ENCODE measurements at places on chromosomes 4 and X. TPM values are rescaled to one million over a fixed set of nuclear protein-coding genes. Genes with fewer than 3 reads are reported as not detected.

DNA sequence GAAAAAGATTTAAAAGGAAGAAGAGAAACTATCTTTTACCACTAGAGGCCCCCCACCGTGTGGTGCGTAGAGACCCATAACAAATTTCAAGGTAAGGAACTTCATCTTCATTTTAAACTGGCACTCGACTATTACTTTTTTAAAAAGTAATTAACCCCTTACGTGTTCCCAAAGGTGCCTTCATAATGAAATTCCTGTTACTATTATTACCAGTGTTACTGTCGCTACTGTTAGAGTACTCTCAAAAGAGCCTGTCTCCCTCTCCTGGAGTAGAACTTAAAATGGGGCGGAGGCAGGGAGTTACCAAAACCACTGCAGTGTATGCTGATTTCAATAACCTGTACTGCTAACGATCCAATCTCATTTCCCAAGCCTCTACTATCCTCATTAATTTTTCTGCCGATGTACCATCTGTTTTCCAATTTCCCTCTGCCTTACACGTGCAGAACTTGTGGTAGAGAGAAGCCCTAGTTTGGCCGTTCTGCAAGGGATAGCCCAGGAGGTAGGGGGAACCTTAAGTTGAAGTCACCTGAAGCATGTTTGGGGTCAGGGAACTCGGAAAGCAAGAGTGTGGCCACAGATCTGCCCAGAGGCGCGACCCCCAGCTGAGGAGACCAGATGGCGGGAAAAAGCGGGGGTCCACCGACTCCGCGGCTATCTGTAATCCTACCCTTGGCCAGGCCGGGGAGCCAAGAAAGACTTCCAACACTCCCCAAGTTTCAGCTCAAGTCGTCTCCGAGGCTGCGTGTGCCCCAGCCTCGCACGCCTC, 720 bp upstream of the STK26 start:
- peak; percentile 18 for DNase-seq

DNA sequence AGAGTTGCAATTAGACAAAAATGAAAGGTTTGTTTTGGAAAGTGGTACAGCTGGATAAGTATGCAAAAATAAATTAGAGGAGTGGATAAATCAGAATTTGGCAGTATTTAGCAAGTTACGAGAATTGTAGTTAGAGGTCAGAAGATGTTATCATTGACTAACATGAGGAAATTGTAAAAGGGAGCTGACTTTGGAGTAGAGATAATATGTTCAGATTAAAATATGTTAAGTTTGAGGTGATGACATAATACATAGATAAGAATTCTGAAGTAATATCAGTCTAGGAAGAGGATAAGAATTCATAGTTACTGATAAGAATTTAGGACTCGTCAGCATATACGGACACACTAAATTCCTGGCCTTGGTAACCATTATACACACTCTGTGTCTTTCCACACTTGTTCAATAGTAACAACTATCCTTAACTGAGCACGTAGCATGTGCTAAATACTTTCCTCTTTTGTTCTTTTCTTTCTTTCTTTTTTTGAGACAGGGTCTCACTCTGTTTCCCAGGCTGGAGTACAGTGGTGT, 4.1 kb upstream of the EPGN start:
- no peak for DNase-seq

GRCh38 chrX:154121961-154122360, 22.1 kb upstream of the OPN1LW start:
- DNase-seq = no peak

GRCh38 chrX:144946666-144947065, 300.6 kb upstream of the SPANXN1 start:
- no peak for DNase-seq

DNA sequence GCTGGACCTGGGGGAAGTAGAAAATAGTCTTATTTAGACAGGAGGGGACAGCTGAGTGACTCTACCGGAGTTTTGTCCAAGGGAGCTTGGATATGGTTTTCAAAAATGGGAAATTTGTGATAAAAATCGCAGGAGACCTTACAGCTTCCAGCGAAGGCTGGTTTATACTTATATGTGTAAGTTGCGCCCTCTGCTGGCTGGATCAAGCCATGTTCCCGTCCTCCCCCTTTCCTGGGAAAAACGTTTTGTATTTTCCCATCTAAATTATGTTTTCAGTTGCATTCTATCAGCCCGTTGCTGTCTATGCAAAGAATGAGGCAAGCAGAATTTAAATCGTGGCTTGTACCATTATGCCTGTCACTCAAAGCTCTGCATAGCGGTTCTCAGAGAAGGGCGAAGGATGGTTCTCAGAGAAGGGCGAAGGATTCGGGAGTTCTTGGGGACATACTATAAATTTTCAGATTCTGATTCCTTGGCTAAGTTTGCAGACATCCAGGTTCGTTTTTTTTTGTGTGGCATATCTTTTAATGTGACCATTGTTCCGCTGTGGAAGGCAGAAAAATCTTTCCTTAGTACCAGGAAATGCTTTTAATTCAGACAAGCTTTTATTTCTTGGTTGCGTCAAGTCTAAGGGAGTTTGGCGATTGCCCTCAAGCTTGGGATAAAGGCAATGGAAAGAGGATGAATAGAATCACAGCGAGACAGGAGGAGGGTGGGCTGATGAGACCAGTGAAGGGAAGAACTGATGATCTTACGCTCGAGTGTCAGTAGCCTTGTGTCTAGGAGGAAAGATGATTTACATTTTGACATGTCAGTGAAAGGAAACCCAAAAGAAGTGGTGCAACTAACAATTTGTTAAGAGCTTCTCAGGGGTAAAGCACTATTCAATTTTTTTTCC, 128.5 kb upstream of the ARX start:
- peak; percentile 41 for DNase-seq

GRCh38 chr4:106967892-106968291, 68.2 kb downstream of the DKK2 start:
- DNase-seq = no peak

GRCh38 chr4:176565049-176565448, 227.7 kb downstream of the VEGFC start:
- peak; percentile 15 for DNase-seq

GRCh38 chrX:39065051-39065871, 264.0 kb downstream of the MID1IP1 start:
- no peak for DNase-seq

DNA sequence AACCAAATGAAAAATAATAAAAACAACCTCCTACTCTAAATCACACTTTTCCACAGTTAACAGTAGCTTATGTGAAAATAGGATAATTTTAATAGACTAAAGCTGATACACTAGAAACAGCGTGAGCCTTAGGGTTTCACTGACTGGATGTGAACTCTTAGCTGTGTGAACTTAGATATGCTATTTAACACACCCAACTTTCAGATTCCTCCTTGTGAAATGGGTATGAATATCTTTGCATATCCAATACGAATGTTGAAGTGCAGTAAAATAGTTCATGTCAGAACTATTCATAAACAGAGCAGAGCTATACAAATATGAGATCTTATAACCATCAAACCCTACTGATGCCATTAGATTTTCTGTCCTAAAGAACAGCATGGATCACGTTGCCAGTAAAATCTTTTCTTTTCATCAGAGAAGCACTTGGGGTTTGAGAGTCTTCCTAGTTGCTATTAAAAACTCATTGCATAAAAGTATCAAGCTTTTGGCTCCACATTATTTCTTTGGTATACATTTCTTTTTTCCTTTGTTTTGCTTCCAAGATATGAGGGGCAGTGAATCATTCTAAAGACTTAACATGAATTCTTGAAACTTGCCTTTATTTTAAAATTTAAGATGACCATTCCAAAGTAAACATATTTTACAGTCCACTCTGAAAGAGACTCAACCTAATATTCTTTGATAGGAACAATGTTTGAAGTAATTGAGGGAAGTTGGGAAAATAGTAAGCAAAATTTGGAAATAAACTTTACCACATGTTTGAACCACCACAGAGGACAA, 102.4 kb downstream of the CPE start:
- no peak for DNase-seq

DNAAF6 gene
- total RNA-seq = not detected

DNA sequence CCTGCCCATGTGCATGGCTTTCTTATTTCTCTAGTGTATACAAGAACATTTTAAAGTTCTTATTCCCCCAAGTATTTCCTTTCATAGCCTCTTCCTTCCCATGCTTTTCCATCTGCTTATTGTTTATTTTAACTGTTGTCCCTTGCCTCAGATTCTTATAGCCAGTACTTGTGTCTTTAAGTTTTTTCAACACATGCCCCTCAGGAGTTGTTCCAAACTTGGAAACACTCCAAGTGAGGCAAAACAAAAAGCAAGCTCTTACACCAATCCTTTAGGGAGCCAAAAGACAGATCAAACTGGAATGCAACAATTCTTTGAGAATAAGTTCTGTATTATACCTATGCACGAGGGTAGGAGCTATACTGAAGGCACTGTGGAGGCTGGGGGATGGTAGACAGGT, 222.0 kb upstream of the STK26 start:
- DNase-seq = no peak

BCLAF3 gene
- total RNA-seq = 5.1 TPM

DNA sequence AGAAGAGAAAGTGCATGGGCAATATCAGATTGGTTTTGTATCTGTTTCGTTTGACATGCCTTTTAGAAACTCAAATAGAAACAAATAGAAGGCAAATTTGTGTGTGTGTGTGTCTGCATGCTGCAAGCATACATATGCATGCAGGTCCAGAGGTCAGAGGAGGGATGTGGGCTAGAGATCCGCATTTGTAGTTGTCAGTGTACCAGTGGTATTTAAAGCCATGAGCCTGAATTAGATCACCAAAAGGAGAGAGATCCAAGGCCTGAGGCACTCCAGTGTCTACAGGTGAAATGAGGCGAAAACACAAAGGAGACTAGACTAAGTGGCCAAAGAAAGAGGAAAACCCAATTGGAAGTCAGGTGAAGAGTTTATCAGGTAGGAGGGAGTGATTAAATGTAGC, 106.7 kb downstream of the CORIN start:
- no peak for DNase-seq

GRCh38 chr4:83109480-83110222, 4.9 kb downstream of the PLAC8 start:
- DNase-seq = peak; percentile 54

- DNase-seq = peak; percentile 93
Observed at GRCh38 chr4:89056953-89057398, at the start of gene FAM13A. TSS of gene FAM13A (minus strand) at chr4:89057185. CDS start at chr4:89056964, 221 bp downstream.

GRCh38 chr4:25792200-25792791, 70.5 kb downstream of the SEL1L3 start:
- DNase-seq = peak; percentile 25

GRCh38 chr4:121100093-121100775, 27.9 kb upstream of the NDNF start:
- DNase-seq = no peak

P2RY10 gene
- not detected for total RNA-seq

SHROOM2 gene
- total RNA-seq = 0.98 TPM

CTAG2 gene
- 1.1 TPM for total RNA-seq

DNA sequence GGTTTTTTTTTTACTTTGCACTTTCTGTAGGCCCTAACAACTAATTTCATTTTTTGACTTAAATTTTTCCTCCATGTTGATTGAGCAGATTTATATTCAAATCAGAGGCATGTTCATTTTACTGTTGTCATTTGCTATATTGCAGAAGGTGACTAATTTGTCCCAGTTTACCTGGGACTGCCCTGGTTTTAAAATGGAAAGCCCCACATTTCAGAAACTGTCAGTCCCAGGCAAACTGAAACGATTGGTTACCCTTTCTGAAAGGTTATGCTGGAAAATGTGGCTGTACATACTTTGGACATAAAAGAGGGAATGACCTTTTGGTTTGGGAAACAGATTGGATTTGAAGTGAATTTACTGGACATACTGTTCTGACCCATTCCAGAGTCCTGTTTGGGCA, 160.0 kb downstream of the SPCS3 start:
- DNase-seq = no peak

DNA sequence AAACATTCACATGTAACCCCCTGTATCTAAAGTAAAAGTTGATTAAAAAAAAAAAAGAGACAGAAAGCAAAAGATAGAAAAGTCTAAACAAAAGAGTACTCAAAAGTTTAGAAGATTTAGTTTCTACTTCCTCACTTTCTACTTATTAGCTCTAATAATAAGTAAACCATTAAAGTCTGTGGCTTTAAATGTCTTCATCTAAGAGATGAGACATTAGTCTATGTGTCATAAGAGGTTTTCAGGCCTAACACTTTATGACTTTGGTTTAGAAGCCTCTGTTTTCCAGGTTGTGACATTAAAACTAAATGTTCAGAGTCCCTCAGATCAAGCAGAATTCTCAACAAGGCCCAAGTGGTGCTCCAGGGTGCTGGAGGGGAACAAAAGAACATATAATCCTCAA, 42.2 kb upstream of the GUCY1A1 start:
- no peak for DNase-seq

NAP1L2 gene
- total RNA-seq = 0.62 TPM

ANOS1 gene
- 0.22 TPM for total RNA-seq

- no peak for DNase-seq
Observed at GRCh38 chrX:118751950-118752783, 24.8 kb downstream of the IL13RA1 start.

GRPR gene
- total RNA-seq = 0.15 TPM
